T1000 (cell line): ENCODE measurements at places on chromosomes 3 and 15.

GRCh38 chr3:152650177-152650576 is 184.8 kb upstream of the P2RY1 start:
- no peak for DNase-seq

DNA sequence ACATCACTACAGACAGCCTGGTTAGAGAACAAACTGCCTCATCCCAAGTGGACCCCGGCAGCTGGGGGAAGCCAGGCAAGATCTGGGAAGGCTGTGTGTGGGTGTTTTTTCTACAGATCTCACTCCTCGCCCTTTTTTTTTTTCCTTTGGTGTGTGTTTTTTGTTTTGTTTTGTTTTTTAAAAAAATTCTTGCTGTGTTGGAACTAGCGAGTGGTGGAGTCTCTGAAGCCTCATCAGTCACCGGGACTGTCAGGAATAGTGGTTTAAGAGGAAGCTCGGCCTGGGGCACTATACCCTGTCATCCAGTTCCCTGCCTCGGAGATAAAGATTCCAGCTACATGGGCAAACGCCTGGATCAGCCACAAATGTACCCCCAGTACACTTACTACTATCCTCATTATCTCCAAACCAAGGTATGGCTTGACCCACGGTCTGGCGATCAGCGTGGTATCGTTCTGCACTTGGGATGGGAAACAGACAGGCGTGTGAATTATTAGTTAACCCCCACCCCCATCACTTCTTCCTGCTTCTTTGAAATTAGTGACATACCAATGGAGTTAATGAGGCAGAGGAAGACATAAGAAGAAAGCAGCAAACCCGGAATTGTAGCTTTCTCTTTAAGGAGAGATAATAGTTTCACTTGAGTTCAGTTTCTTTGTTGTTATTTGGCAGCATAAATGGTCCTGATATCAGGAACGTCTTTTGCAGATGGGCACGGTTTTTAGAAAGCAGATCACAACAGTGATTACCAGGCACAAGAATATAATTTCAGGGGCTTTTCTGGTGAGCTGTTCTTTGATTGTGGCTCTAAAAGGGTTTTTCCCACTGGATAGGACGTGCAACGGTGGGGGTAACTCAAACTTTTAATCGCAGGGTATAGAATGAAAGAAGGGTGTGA is 722 bp downstream of the RBMS3 start:
- no peak for DNase-seq

DNA sequence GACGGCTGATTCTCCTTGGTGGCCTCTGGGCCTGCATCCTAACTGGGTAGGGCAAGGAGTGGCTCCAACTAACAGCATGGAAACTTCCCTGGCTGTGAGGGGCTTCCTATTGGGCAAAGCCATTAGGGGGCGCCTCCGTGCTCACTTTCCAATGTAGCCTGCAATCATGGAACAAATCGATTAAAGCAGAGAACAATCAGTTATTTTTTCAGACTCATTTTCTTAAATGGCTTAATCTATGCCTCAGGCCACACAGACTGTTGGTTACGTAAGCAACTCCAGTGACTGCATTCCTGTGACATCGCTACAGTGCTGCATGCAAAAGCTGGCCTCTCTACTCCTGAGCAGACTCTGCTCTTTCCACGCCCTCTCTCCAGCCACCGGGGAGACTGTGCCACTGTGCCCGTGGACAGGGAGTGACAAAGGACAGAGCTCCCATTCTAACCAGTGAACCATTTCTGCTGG is 278.9 kb downstream of the KLF13 start:
- DNase-seq: no peak

GRCh38 chr3:136332776-136333175 is 82.6 kb downstream of the PCCB start:
- no peak for DNase-seq

- no peak for DNase-seq
Measured at GRCh38 chr3:79491029-79491641, 276.7 kb downstream of the ROBO1 start.

GRCh38 chr3:19891740-19892139 is 42.3 kb downstream of the EFHB start:
- DNase-seq: peak; percentile 7

GRCh38 chr3:27861046-27862036 is 139.2 kb upstream of the EOMES start:
- no peak for DNase-seq

DNA sequence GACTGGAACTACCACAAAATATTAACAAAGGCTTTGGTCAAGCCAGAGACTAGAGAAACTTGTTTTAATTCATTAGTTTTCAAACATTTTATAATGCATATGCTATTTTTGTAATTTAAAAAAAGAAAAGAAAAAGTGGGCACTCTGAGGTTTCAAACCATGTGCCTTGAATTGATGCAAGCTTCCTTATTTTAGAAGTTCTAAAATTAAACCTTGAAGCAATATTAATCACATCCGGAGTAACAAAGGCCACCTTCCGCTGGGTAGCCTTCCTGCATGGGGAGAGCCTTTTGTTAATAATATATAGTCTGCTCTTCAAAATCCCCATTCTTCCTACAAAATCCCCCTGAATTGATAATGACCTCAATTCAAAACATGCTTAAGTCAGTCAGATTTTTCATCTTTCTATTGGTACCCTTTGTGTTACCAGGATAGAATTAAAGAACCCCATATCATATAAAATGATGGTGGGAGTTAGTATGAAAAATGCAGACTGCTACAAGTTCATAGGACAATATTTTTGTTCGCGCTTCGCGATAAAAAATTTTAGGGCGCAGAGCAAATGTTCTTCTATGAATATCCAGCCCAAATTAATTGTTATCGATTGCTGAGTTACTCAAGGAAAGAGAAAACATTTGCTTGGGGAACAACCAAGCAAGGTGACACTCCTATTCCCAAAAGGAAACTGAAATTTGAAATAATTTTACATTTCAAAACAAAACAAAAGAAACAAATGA is 30.6 kb downstream of the LDHAL6B start:
- no peak for DNase-seq

GRCh38 chr15:81256916-81257315 is 60.2 kb downstream of the IL16 start:
- no peak for DNase-seq

DNA sequence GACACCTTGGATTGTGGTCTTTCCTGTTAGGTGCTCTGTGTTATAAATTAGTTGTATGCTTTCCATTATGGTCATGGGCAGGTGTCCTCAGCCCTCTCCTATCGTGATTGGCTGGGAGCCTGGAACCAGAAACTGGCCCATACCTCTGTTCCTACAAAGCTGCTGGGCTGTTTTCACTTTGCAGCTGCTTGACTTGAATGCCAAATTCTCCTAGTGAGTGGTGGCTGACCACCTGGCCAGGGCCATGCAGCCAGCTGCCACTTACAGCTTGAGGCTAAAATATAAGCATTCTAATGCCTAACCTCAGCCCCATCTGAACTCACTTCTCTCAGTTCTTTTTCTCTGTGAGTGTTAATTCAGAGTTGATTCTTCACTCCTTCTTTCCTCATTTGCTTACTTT is 239.3 kb upstream of the GBE1 start:
- DNase-seq: no peak

GRCh38 chr3:71991046-71991445 is 206.1 kb upstream of the PROK2 start:
- DNase-seq: no peak

DNA sequence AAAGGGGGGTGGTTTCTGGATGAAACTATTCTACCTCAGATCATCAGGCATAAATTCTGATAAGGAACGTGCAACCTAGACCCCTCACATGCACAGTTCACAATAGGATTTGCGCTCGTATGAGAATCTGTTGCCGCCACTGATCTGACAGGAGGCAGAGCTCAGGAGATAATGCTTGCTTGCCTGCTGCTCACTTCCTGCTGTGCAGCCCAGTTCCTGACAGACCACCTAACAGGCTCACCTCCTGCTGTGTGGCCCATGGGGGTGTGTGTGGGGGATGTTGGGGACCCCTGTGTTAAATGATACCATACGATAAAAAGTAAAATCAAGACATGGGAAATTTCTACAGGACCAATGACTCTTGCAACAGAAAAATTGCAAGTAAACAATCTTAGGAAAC is 24.0 kb downstream of the CP start:
- no peak for DNase-seq

DNA sequence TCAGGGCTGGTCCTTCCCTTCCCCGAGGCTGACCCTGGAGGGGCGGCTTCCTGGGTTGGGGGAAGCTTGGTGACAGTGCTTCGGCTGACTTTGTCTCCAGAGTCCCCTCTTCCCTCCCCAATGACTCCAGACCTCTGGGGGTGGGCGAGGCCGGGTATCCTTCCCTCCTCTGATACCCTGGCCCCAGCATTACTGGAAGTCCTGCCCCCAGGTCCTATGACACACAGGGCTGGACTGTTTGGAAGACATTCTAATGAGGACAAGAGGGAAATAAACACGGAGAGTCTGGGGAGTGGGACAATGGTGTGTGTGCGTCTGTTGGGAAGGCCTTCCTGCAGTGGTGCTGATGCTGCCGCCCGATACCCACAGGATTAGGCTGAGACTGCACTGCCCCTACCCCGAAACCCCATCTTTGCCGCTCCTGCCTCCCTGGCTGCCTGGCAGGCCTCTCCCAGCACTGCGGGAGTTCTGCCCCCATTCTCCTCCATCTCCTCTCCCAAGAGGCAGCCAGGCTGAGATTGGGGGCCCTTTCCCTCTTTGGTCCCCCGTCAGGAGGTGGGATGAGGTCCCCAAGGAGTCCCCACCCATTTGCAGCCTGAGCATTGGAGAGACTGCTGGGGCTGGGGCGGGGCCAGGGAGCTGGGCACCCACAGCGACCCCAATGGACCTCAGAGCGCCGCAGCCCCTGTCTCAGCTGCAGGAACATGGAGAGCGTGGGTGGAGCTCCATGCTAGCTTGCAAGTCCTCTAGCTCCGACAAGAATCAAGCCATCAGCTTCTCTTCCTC is 29.7 kb upstream of the FBLN2 start:
- no peak for DNase-seq

GRCh38 chr15:48413304-48413703 is 82.1 kb downstream of the DUT start:
- DNase-seq: no peak

GRCh38 chr3:5195605-5196004 is 8.1 kb downstream of the EDEM1 start:
- DNase-seq: no peak

DNA sequence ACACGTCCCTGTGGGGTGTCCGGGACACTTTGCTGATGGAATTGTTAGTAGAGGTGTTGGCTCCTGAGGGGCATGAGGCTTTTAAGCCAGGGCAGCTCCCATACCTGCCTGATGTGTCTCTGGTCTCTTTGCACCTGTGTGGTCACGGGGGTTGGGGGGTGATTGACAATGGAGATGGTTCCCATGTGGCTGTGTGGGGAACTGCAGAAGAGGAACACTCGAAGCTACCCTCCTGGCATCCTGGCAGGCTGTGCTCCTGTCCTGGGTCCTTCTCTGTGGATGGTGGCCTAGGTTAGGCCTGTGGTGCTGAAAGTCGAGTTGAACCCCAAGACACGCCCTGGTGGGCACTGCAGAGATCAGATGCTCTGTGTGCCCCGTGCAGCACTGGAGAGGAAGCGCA is 73.4 kb downstream of the HMCES start:
- no peak for DNase-seq

GRCh38 chr3:126456766-126457388 is 18.8 kb downstream of the ZXDC start:
- DNase-seq: no peak

- no peak for DNase-seq
Measured at GRCh38 chr3:193894121-193894863, 241.7 kb upstream of the HES1 start.

- no peak for DNase-seq
Measured at GRCh38 chr15:89353991-89354390, 19.4 kb upstream of the POLG start.

DNA sequence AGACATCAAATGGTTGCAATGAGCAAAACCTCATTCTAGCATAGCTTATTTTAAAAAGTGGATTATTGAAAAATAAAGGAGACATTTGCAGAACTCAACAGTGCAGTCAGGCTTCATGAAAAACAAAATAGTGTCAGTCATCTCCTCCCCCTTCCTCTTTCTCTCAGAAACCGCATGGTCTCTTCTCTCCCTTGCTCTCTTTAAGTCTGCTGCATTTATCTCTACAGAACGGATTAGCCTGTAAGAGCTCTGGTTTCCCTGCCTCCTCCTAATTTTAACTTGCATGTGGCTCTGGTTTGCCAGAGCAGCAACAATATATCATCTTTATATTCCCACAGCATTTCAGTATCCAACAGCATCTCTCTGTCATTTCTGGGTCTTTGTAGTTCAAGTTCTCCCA is 609.0 kb downstream of the MECOM start:
- DNase-seq: no peak

DNA sequence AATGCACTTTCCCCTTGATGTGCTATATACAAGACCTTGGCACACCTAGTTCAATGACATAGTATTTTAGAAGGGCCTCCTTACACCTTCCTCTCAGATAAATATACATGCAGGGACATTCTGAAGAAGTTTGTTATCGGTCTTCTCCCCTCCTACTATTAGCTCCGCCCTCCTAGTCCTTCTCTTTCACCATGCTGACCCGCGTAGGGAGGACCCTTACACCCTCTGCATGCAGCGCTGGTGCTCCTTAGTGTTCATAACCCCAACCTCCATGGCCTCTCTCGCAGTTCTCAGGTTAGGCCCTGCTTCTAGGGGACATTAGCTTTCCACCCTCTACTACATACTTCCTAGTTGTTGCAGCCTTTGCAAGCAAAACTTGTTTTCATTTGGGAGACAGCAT is 146.4 kb downstream of the PGPEP1L start:
- no peak for DNase-seq

DNA sequence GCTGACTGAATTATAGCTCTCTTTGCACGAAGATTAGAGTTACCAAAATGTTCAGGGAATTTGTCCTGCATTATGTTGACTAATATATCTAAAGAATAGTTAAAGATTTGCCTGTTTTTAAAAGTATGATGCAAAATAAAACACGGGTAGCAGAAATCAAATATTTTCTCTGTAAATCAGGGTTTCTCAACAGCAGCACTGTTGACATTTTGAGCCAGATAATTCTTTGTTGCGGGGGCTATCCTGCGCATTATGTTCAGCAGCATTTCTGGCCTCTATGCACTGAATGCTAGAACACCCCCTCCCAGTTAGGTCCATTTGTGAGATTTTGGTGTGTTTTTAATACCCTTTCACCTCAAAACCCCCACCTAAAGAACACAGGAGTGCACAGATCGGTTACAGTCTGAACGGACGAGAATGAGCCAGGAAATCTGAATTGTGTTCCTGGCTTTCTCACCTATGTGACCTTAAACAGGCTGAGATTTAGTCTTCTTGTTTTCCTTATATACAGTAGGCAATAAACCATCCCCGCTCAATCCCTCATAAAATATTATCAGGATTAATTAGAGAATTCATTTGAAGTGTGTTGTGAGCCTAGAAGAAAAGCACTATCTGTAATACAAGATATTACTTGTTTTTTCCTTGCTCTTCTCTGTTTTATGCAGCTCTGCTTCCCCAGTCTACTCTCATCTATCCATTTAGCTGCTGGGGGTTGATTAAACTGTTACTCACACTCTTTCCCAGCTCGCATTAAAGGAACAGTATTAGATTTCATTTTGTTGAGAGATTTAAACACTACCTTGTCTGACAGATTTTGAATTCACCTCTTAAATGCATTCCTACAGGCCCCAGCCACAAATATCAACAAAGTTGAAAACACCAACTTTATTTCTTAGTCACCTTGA is 247.5 kb upstream of the GOLIM4 start:
- no peak for DNase-seq

GRCh38 chr3:99620077-99620767 is 18.2 kb upstream of the COL8A1 start:
- no peak for DNase-seq

- DNase-seq: peak; percentile 47
Measured at GRCh38 chr3:170689296-170689829, 103.5 kb upstream of the SLC7A14 start.
